HT1080 (cell line): ENCODE measurements at places on chromosomes 12 and 14. TPM values are rescaled to one million over a fixed set of nuclear protein-coding genes. Genes with fewer than 3 reads are reported as not detected.
A peak's percentile ranks its signal among the peaks of the same experiment; 100 is the strongest.

Gene YBX3
- 135 and 190 TPM in 2 replicates for total RNA-seq

Gene CCDC196
- total RNA-seq: not detected in 2 replicates

Gene TMPRSS12
- total RNA-seq: not detected in 2 replicates

Gene GARIN6
- not detected in 2 replicates for total RNA-seq

Gene RASAL1
- not detected in 2 replicates for total RNA-seq

Gene FAM222A
- total RNA-seq: 1.9 TPM in 2 replicates

GRCh38 chr14:69490219-69490918 is 5.8 kb downstream of the PLEKHD1 start:
- no peak for DNase-seq

GRCh38 chr14:76901171-76902055 is 75.2 kb downstream of the LRRC74A start:
- DNase-seq: no peak

DNA sequence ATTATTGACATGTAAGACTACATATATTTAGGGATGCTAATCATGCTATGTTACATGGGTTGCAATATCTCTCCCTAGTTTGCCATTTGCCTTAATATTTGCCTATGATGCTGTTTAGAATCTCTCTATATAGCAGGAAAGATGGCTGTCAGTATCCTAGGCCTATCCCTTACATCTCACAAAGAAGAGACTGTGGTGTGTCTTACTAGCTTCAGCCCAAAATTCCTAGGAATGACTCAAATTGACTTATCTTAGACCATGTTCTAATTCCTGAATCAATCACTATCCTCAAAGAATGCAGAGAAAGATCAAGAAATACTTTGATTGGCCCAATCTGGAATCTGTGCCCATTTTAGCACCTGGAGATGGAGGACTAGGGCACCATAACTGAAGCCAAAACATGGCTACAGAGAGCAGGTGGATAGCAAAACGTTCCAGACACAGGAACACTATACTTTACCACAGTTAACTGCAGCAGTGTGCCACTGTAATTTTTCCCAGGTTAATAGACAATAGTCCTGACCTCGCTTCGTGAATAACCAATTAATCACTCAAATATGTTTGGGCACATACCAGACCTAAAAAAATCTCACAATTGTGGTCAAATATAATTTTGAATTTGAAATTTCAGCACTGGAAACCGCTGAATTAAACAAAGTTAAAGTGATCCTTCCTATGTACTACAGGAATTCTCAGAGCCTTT is 32.7 kb upstream of the GLIPR1 start:
- DNase-seq: no peak

DNA sequence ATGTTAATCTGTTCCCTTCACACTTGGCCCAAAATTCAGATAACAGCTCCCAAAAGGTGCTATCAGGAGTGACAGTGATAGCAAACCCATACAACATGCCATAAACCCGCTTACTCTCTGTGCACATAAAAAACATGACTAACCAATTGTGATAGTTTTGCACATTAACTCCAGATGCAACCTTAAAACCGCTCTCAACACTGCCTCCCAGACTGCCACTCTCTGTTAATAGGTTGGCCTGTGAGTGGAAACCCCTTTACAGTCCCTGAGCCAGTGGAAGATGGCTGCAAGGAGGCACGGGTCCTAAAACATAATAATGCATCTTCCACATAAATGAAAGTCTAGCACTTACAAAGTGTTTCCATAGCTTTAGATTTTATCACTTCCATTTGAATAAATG is 12.0 kb upstream of the TMTC1 start:
- DNase-seq: no peak

- DNase-seq: no peak
These were observed 4.2 kb upstream of the BAZ2A start for GRCh38 chr12:56634242-56634836.

DNA sequence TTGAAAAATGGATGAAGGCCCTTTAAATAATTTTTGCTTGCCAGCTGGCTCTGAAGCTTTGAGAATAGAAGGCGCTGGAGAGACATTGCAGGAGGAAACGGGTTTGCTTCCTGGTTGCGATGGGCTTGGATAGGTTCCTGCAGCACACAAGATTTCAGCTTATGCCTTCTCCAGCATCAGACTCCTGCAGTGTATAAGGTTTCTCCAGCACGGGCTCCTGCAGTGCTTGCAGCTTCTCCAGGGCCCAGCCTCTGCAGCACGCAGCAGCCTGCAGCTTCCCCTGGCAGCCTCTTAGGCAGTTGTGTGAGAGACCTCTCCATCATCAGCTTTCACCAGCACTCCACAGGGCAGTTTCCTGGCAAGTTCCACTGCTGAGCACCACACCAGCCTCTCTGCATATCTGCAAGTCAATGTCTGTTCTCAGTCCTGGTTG is 78.7 kb upstream of the ZDHHC17 start:
- DNase-seq: no peak

GRCh38 chr14:90774316-90774715 is 41.9 kb downstream of the TTC7B start:
- DNase-seq: no peak

DNA sequence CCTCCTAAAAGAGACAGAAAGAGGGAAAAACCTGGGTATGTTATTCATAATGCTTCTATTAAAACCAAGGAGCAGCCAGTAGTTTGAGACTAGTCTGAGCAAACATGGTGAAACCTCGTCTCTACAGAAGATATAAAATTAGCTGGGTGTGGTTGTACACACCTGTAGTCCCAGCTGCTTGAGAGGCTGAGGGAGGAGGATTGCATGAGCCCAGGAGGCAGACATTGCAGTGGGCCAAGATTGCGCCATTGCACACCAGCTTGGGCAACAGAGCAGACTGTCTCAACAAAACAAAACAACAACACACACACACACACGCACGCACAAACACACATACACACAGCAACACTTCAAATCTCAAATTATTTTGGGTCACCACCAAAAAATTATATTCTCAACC is 27.8 kb downstream of the HECTD4 start:
- DNase-seq: no peak

GRCh38 chr12:52903855-52904508 is 894 bp downstream of the KRT8 start:
- peak; percentile 76 for DNase-seq

GRCh38 chr12:89697296-89697695 is 11.3 kb downstream of the ATP2B1 start:
- no peak for DNase-seq

DNA sequence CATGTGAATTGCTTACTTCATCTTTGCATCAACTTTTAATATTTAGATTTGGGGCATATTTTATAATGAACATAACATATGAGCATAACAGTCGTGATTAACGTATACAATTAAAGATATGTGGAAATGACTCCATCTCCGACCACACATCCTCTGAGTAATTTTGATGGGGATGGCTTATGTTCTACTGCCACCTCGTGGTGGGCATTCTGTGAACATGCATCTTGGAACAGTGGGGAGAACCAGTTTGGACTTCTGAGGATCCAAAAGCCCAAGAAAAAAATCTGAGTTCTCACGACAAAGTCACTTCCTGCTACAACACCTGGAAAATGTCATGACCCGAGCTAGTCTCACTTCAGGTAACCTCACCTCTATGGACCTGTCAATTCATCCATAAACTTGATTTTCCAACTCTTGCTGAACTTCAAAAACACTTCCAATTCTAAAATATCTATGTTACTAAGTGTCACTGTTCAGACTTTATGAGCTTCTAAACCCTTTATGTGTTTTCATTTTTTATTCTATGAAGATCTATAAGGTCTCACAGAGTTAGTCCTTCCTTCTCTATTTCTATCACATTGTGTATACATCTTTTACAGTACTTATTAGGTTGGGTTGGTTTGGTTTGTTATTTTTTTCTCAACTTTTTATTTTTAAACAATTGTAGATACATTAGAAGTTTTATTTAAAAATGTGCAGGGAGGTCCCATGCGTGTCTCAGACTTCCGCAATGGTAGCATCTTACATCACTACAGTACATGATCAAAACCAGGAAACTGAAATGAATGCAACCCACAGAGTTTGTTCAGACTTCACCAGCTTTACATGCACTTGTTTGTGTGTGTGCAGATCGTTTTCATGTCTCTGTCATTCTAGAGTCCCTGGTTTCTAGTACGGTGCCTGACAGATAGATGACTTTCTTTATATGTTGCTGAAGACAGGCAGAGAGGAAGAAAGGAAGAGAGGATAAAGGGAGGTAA is 38.2 kb upstream of the STAB2 start:
- peak; percentile 65 for DNase-seq

DNA sequence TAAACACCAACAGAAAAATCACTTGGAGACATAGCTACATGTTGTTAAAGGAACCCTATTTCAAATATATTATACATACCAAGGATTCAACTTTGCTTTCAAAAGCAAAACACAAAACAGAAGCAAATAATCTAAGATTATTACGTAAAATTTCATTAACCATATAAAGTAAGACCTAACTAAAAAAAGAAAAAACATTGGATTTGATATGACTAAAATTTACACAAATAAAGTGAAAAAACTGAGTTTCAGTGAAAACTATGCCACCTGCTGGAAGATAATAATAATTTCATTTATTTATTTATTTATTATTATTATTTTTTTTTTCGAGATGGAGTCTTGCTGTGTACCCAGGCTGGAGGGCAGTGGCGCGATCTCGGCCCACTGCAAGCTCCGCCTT is 45.2 kb downstream of the WDHD1 start:
- DNase-seq: no peak

GRCh38 chr12:65606008-65606766 is 218.1 kb upstream of the HMGA2 start:
- DNase-seq: no peak
